Dermis blood vessel endothelial cell (primary cell): ENCODE measurements at places on chromosomes 6 and 20. TPM values are rescaled to one million over a fixed set of nuclear protein-coding genes. Genes with fewer than 3 reads are reported as not detected.

Gene PDYN
- not detected in 2 replicates for total RNA-seq

Gene VSTM2L
- 0.51 TPM in 1 of 2 replicates, not detected in the other for total RNA-seq

Gene FAM83C
- total RNA-seq, result not detected in 2 replicates

Gene RPP40
- total RNA-seq, result 13.4 and 15.0 TPM in 2 replicates

Gene RAE1
- total RNA-seq, result 41.4 and 56.3 TPM in 2 replicates

Gene SYNDIG1
- total RNA-seq, result 0.17 TPM in 1 of 2 replicates, not detected in the other

Gene SMLR1
- not detected in 2 replicates for total RNA-seq

Gene CDC5L
- total RNA-seq, result 26.2 and 31.1 TPM in 2 replicates

Gene ABHD16B
- total RNA-seq, result not detected in 2 replicates

GRCh38 chr6:144855812-144856531 lies 570.8 kb downstream of the UTRN start:
- peak; percentile 17 for DNase-seq

- peak; percentile 70 for DNase-seq
These were observed 6.3 kb downstream of the ADTRP start for GRCh38 chr6:11772109-11772825.

- peak; percentile 69 for DNase-seq
These were observed 99.3 kb downstream of the PRND start for GRCh38 chr20:4820806-4821518.

DNA sequence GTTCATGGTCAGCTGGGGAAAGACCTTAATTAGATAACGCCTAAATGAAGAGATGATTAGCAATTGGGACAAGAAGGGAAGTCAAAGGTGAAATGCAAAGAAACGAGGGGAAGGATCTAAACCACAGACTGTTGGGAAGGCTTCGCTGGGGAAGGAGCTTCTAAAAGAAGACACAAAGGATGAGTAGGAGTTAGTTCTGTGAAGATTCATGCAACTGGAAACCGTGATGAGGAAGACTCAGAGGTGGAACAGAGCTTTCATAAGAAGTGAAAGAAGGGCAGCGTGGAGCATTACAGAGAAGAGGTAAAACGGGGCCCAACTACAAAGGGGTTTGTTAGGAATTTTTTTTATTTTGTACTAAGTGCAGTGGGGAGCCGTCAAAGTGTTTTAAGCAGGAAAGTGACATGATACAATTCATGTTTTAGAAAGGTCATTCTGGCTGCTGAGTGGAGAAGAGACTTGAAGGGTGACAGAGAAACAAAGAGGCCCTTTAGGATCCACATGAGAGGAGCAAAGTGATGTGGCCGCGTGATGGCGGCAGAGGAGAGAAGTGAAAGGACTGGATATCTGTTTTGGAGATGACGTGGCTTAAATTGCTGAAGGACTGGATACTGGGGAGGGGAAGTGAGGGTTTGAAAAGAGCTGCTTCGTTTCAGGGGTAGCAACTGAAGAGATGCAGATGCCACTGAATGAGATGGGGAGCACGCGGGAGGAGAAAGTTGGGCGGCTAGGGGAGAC lies 33.6 kb downstream of the TTI1 start:
- DNase-seq, result no peak

GRCh38 chr20:10521836-10522235 lies 86.7 kb downstream of the SLX4IP start:
- DNase-seq, result no peak

- DNase-seq, result peak; percentile 87
These were observed 6.3 kb downstream of the OSER1 start for GRCh38 chr20:44204156-44204831.

DNA sequence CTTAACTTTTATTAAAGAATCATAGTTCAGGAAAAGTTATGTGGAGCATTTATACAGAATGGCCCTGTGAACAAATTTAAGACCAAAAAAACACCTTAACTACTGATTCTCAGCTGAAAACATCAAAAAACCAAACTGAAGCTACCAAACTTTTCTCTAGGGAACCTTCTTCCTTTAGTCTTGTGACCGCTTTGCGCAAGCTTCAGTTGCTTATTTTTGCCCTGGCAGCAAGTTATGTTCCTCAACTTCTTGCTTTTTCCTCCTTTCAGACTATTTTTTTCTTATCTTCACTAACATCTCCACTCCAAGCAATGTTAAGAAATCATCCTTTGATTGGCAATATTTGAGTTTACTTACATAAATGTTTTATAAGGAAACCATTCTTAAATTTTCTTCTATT lies 100.1 kb downstream of the MYB start:
- no peak for DNase-seq

- peak; percentile 62 for DNase-seq
These were observed 16.7 kb upstream of the ENTPD6 start for GRCh38 chr20:25178563-25179438.

DNA sequence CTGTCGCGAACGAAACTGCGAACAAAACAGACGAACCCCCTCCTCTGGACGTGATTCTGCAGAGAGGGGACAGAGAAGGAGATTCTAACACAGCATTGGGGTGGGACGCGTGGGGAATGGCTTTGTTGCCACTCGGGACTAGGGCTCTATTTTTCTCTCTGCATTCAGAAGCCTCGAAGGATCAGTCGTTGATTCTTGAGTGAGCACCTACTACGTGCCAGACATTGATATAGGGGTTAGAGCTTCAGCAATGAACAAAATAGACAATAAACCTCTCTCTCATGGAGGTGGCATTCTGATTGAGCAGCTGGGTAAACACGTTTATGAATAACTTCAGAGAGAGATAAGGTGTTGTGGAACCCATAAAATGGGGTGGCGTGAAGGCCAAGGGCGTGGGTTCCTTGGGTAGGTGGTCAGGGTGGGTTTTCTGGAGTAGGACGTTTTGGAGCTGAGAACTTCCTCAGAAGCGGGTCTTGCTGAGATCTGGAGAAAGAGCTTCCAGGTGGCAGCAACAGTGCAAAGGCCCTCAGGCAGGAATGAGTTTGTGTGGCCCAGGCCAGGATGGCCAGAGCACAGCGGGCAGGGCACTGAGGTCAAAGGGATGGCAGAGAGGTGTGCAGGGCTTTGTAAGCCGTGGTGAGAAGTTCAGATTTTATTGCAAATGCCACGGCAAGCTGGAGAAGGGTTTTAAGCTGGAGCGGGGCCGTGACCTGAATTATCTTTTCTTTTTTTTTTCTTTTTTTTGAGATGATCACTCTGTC lies 884 bp downstream of the SLC2A10 start:
- no peak for DNase-seq

DNA sequence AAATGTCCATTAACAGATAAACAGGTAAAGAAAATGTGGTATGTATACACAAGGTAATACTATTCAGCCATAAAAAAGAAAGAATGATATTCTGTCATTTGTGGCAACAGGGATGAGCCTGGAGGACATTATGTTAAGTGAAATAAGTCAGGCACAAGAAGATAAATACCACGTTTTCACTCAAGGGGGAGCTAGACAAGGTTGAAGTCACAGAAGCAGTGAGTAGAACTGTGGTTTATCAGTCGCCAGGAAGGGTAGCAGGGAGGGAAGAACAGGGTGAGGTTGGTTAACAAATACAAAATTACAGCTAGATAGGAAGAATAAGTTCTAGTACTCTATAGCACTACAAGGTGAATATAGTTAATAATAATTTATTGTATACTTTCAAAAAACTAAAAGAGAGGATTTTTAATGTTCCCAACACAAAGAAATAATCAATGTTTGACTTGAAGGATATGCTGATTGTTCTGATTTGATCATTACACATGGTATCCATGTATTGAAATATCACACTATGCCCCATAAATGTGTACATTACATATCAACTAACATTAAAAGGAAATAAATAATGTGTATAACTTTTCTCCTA lies 21.1 kb downstream of the RTN4IP1 start:
- DNase-seq, result peak; percentile 78

- peak; percentile 20 for DNase-seq
These were observed 17.4 kb downstream of the RSPH4A start for GRCh38 chr6:116633685-116634084.

DNA sequence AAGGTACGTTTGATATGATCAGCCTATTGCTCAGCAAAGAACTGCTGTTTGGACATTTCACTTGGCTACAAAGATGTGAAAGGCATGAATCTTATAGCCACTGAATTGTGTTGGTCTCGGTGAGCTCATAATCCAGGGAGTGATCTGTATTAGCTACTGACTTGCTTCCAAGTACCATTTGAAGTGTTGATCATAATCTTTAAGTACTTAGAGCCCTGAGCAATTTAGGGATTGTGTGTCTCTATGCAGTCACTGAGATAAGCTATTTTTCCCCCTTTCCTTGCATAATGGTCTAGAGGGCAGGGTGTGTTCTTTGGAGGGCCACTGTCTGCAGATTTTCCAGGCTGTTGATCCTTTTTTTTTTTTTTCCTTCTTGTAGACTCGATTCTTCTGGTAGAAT lies 393.6 kb downstream of the ESR1 start:
- no peak for DNase-seq

- DNase-seq, result no peak
These were observed 57.7 kb downstream of the RNF217 start for GRCh38 chr6:125019918-125020317.
